ENCODE measurements at places on chromosomes 5 and 9. TPM values are rescaled to one million over a fixed set of nuclear protein-coding genes. Genes with fewer than 3 reads are reported as not detected.

Gene C8G
- total RNA-seq, result 24.9 TPM

DNA sequence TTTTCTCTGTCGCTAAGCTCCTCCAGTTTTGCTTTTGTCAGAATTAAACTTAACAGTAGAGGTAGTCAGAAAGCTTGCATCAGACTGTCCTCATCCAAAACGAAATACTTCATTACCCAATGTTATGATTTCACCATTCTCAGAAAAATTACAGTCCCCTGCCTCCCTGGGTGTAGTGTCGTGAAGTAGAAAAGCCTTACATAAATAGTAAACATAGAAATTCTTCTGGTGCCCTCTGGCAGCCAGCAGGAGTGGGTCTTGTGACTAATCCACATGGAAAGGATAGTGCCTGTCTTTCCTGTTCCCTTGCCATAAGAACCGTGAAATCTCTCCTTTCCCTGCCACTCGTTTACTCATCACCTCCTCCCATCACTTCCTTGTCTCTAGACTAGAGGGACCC lies 230.6 kb downstream of the GNA14 start:
- no peak for DNase-seq

DNA sequence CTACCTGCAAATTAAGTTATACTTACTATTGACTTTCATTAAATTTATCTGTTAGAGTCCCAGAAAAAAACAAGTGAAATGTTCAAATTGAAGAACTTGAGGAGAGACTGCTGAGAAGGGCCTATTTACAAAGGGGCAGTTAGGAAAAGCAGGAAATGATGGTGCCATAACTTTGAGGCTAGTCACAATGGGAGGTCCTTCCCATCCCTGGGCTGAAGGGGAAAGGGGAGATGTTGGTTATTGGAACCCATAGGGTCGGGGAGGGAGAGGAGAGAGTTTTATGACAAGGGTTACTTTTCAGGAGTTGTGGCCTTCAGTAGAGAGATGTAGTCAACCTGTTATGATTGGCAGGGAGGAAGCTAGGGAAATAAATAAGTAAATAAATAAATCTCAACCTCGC lies 169.1 kb downstream of the DMRT2 start:
- DNase-seq, result no peak

DNA sequence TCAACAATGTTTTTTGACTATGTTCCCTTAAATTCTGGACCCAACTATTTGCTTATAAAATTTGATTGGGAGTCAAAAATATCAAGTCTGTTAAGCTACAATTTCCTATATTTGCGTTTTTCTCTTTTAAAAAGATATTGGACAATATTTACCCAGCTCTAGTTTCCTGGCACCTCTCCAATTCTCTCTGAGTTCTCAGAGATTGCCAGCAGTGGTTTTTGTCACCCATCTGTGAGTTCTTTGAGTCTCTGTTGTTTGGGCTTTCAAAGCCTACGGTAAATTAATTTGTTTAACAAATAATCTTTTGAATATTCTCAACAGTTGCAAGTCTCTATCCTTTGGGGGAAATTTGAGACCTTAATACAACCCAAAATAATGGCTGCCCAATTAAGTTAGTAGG lies 174.2 kb upstream of the PUM3 start:
- DNase-seq, result no peak
